WTC11 (cell line): ENCODE measurements at places on chromosomes 7 and 10. TPM values are rescaled to one million over a fixed set of nuclear protein-coding genes. Genes with fewer than 3 reads are reported as not detected.

Gene CYP3A7
- total RNA-seq: not detected in 3 replicates

GRCh38 chr10:14126697-14127440 is 203.9 kb downstream of the FRMD4A start:
- H3K27me3 ChIP-seq: no peaks in the 10 kb centered on the region
- H3K4me1 ChIP-seq: peaks cover 18% of the 10 kb centered on the region
- no peak overlapping the region for H3K4me3 ChIP-seq
- H3K36me3 ChIP-seq: no peaks in the 10 kb centered on the region

GRCh38 chr10:11096422-11096821 is 78.8 kb downstream of the CELF2 start:
- H3K36me3 ChIP-seq: no peaks in the 10 kb centered on the region
- peak overlapping the region; percentile 37 for H3K4me3 ChIP-seq
- peaks cover 56% of the 10 kb centered on the region for H3K4me1 ChIP-seq
- DNase-seq: no peak

DNA sequence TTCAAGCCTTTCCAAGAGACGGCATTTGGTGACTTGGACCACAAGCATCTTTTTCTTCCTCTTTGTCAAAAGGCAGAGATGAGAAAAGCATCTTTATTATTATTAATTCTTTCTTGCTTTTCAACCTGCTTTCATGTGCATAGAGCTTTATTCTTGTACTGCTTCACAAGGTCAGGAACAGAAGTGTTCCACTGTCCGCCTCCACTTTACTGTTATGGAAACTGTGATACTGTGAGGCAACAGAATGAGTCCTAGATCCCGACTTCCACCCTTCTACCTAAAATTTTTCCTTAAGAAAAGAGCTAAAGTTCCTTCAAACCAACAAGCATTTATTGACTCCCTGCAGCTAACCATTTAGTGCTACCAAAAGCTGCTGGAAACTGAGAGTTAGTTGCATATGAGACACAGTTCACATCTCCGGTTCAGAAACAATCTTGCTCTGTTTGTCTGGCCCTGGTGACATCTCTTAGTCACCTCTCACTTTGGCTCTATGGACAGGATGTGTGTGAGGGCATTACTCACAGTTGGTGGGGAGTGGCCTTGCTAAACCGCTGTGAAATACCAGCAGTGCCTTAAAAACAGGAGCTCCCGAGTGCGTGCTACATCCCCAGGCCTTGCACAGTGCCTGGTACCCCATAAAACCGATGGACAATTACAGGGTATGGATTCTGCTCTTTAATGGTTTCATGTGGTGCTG is 77.1 kb upstream of the TRIL start:
- no peaks in the 10 kb centered on the region for H3K27me3 ChIP-seq
- peaks cover 19% of the 10 kb centered on the region for H3K4me1 ChIP-seq
- DNase-seq: no peak
